ENCODE measurements at places on chromosomes 13 and 19.

- no peak for DNase-seq
Measured at GRCh38 chr13:25783076-25783475, 268.7 kb downstream of the SHISA2 start.

DNA sequence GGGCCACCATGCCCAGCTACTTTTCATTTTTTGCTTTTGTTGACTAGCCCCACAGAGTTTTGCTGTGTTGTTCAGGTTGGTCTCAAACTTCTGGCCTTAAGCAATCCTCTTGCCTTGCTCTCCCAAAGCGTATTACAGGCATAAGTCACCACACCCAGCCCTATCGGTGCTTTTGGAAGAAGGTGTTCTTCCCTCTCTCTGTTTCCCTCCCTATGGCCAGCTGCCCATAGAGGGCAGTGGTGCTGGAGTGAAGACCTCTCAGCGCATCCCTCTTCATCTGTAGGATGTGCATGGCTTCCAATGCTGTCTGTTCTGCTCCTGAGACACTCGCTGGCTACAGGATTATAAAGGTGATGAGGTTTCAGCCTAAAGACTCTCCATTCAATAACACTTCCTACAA lies 1.3 kb upstream of the CD22 start:
- no peak for DNase-seq

DNA sequence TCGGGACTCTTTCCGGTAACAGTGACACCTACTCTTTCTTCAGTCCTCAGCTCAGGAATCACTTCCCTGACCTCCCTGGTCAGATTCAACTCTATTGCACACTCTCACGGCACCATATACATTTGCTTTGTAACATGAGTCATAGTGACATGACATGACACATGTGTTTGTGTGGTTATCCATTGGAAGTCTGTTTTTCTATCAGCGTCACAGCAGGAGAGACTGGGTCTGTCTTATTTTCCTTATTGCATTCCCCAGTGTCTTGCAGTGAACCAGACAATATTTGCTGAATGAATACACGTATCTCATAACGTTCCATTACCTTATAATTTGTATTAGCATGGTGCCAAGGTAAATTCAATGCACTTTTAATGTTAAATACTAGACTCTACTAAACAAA lies 102.0 kb downstream of the DCLK1 start:
- DNase-seq, result no peak

DNA sequence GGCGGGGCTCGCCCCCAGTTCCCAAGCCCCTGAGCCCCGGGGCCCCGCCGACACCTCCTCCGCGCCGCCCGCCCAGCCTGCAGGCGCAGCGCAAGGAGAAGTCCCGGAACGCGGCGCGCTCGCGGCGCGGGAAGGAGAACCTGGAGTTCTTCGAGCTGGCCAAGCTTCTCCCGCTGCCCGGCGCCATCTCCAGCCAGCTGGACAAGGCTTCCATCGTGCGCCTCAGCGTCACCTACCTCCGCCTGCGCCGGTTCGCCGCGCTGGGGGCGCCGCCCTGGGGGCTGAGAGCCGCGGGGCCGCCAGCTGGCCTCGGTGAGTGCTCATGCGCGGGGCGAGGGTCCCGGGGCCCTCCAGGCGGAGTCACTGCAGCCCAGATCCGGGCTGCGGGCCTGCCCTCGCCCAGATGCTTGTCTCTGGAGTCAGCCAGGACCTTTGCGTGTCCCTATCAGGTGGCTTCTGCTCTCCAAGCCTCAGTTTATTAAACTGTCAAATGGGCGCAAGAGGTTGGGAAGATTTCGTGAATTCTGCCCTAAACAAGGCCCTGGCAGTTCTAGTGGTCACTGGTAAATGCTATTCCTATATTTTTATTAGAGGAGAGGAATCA lies 2.0 kb downstream of the NPAS1 start:
- DNase-seq, result no peak

DNA sequence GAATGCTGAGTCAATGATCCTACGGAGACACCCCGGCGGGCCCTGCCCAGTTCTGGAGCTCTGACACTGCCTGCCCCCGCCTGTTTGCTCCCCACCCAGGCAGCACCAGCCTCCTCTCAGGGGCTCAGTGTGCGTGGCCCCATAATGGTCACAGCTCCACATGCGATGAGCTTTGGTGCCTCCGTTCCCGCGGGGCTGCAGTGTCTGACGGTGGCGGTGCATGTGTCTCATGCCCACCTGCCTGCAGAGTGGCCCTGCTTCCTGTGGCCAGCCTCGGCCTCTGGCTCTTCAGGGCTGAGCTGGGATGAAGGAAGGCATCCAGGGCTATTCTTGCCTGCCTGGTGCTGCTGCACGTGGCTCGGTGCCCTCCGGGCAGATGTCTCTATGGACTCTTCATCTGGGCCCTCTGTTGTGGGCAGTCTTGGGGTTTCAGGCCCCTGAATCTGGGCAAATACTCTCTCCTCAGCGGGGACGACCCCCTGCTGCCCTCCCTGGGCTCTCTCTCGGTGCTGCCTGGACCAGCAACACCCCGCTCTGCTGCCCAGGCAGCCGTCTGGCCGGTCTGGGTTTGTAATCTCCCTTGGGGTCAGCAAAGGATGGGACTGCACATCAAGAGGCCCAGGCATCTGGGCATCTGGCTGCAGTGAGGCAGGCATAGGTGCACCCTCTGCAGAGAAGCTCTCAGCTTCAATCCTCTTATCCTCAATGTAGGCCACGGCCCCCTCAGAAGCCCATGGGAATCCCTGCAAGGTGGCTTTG lies 19.3 kb upstream of the TMEM255B start:
- DNase-seq, result no peak

DNA sequence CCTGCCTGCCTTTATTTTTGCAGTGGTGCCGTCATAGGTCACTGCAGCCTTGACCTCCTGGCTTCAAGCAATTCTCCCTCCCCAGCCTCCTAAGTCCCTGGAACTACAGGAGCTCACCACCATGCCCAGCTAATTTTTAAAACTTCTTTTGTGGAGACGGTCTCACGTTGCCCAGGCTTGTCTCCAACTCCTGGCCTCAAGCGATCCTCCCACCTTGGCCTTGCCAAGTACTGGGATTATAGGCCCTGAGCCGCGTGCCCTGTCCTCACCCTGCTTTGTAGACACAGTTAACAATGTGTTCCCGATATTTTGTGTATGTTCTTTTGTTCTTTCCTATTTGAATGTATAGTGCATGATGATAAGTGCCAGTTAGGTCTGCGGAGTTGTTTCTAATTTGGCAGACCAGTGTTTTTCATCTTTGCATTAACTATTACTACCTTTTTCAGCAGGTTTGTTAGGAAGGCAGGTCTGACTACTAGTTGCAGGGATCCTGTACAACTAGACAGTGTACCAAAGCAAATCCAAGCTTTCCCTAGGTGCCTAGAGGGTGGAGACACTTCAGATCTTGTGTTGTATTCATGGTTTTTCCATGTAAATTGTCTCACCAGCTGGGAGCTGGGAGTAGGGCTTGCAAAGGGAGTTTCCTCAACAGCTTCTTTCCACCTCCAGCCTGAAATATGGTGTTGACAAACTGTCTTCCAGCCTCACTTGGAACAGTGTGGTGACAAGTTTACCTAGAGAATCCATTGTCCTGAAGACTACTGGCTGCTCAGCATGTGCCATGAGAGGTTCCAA lies 9.5 kb upstream of the WTIP start:
- no peak for DNase-seq

DNA sequence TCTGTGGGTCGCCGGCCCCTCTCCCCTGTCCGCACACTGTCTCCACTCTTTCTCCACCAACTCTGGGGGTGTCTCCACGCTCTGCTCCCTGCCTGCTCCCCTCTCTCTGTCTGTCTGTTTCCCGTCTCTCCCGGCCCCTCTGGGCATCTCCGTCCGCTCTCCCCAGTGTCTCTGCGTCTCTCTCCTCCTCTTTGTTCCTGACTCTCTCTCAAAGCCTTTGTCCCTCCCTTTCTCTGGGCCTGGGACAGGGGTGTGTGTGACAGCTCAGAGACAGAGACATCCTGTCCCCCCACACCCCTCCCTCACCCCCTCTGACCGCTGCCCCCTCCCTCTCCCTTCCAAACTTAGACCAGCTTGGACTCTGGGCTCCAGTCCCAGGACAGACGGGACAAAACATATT lies 668 bp upstream of the SBK3 start:
- DNase-seq, result no peak

GRCh38 chr13:111382877-111383276 lies 62.4 kb downstream of the TEX29 start:
- DNase-seq, result no peak

DNA sequence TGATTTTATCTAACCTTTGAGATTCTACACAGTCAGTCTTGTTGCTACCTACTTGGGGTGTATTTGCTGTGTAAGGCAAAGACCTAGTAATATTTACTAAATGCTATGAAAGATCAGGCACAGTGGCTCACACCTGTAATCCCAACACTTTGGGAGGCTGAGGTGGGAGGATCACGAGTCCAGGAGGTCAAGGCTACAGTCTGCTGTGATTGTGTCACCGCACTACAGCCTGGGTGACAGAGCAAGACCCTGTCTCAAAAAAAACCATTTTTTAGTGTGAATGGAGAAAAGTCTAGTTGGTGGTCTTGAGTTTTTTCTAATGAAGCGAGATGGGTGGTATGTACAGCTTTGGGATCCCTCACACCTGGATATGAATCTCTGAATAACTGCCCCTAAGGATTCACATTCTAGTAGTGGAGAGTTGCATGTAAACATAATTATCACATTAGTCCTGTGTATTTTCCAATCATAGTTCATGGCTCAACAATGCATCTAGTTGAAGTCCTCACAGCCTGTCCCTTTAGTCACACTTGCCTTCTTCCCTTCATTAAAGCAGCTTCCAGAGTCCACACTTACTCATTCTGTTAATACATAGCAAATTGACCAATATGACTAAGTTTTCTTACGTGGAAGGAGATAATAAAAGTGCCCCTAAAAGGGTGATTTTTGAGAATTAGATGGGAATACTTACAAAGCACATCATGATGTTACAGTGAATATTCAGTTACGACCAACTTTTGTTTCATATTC lies 7.5 kb downstream of the RPL21 start:
- DNase-seq, result no peak

GRCh38 chr13:21964686-21965085 lies 293.8 kb downstream of the FGF9 start:
- DNase-seq, result no peak

DNA sequence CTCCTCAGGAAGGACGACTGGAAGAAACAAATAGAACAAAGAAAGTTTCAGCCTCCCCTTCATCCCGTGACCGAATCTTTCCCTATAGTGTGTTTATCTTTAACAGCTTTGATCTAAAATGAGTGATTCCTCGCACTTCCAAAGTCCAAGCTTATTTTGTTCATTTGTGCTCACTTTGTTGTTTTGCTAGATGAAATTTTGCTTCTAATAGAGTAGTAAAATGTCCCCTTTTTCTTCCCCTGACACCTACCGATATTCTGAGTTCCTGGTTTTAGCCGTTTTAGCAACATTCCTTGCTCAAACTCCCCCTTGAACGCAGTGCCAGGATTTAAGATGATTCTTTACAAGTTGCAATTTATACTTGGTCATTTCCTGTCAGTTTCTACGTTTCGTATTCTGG lies 204.2 kb downstream of the FGF9 start:
- no peak for DNase-seq

- peak; percentile 75 for DNase-seq
Measured at GRCh38 chr19:43618921-43619261, 538 bp downstream of the ZNF428 start.

- no peak for DNase-seq
Measured at GRCh38 chr13:51479199-51479523, 26.3 kb upstream of the INTS6 start.

- DNase-seq, result no peak
Measured at GRCh38 chr19:44925114-44925891, 10.9 kb downstream of the APOC1 start.

DNA sequence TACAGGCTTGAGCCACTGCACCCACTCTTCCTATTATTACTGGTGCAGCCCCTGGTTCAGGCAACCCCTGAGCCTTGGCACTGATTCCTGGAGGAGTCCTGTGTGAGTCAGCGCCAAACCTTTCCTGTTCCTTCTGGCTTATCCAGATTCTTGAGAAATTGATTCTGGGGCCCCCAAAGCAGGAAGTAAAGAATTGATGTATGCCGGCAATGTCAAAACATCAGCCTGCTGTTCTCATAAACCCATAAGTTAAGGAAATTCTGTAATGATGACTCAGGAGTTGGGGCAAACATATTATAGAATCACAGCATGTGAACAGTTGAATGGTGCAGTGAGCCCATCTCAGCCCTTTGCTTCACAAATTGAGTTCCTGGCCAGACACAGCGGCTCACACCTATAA lies 1.4 kb upstream of the OR7G3 start:
- no peak for DNase-seq
